ENCODE measurements at places on chromosomes 3 and 15.

DNA sequence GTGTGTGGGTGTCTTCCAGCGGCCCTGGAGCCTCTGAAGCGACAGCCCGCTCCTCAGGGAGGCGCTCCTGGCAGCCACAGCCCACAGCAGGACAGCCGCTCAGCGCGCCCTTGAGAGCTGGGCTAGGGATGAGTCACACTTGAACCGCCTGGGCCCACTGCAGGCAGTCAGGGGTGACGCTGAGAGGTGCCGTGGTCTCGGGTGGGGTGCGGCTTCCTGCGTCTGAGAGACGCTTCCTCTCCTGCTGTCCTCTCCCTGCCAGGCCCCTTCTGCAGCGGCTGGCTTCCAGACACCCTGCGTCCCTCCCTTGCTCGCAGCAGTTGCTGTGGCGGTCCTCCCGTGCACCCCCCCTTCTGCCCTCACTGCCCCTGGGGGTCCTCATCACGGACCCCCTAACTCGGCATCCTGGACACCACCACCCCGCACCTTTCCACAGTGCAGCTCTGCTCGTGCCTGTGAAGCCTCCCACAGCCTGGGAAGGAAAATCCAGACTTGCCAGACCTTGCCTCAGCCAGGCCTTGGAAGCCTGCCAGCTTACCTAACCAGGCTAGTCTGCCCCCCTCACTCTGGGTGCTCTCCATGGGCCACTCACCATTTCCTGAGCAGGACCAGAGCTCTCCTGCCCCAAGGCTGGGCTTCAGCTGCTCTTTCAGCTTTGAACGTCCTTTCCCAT lies 1.1 kb upstream of the SPTBN5 start:
- no peak for DNase-seq
- no peak overlapping the region for H3K4me3 ChIP-seq
- peaks cover 10% of the 10 kb centered on the region for H3K36me3 ChIP-seq
- H3K27me3 ChIP-seq: no peaks in the 10 kb centered on the region
- peaks cover 11% of the 10 kb centered on the region for H3K4me1 ChIP-seq

DNA sequence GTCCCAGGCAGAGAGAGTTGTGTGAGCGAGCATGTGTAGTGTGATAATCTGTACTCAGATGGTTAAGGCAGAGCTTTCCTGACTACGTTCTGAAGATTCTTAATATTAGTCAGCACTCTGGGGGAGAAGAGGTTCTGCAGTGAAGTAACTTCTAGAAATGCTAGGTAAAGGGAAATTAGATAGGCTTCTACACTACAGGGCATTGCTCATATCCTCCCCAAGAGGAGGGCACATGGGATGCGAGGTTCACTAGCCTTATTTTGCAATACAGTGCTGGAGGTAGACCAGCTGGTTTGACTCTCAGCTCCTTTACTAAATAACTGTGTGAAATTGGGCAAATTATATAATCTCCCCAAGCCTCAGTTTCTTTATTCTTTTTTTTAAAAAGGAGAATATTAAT lies 300.3 kb upstream of the PDZRN3 start:
- no peak for DNase-seq
- no peaks in the 10 kb centered on the region for H3K27me3 ChIP-seq
- no peak overlapping the region for H3K4me3 ChIP-seq
- peaks cover 5% of the 10 kb centered on the region for H3K4me1 ChIP-seq
- H3K27ac ChIP-seq: no peak overlapping the region
- no peaks in the 10 kb centered on the region for H3K36me3 ChIP-seq

DNA sequence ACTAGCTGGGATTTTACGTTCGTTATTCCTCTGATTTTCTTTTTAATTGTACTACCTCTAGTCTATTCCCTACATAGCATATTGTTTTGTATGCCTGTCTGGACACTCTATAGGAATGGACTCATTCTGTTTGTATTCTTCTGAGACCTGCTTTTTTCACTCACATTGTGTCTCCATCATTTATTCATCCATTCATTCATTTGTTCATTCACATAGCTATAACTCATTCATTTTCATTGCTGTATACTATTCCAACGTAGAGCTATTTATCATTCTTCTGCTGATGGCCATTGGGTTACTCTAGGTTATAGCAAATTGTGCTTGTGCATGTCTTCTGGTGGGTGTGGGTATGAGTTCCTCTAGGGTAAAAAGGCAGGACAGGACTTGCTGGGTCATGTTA lies 74.0 kb upstream of the SLC6A6 start:
- H3K4me3 ChIP-seq: no peak overlapping the region
- H3K4me1 ChIP-seq: peaks cover 14% of the 10 kb centered on the region
- DNase-seq: no peak

GRCh38 chr15:47813748-47814384 lies 96.6 kb downstream of the SEMA6D start:
- H3K27ac ChIP-seq: no peak overlapping the region
- no peak for DNase-seq
- H3K36me3 ChIP-seq: no peaks in the 10 kb centered on the region

GRCh38 chr3:85912980-85913379 lies 954.2 kb downstream of the CADM2 start:
- H3K36me3 ChIP-seq: no peaks in the 10 kb centered on the region
- H3K27me3 ChIP-seq: no peaks in the 10 kb centered on the region
- no peak overlapping the region for H3K4me3 ChIP-seq
- H3K27ac ChIP-seq: no peak overlapping the region
- H3K4me1 ChIP-seq: no peaks in the 10 kb centered on the region
- DNase-seq: no peak
